Activated T-helper 1 cell treated with anti-CD3 and anti-CD28 coated beads, Interleukin-12 subunit alpha, Interleukin-12 subunit beta, Interleukin-2, Interleukin-4 antibody, amounts not matched to agents 30 ng/mL and 10 ng/mL and 1 ng/mL, durations not matched to agents 14 hours and 24 hours and 36 hours (primary cell): ENCODE measurements at places on chromosomes 7 and 10. TPM values are rescaled to one million over a fixed set of nuclear protein-coding genes. Genes with fewer than 3 reads are reported as not detected.

GRCh38 chr7:157337316-157338149 is 729 bp downstream of the DNAJB6 start:
- DNase-seq: peak; percentile 60

GRCh38 chr7:101673951-101674350 is 44.9 kb upstream of the MYL10 start:
- DNase-seq: no peak

DNA sequence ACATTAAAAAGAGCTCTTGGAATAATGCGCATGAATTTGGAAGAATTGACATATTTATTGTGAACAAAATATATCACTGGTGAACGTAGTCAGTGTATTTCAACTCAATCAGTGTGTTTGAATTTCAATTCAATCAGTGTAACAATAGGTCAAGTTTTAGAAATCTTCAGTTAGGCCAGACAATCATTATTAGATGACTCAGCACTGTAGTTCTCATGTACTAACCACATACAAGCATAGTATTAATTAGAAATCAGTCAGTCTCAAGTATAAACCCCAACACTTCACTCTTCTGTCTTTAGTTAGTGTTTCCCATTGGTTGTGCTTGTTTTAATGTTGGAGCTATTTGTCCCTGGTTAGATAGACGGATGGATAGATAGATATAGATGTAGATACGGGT is 1247.9 kb downstream of the NXPH1 start:
- no peak for DNase-seq

MMD2 gene
- not detected in 2 replicates for total RNA-seq

- no peak for DNase-seq
Observed at GRCh38 chr10:98422182-98422581, 7.2 kb upstream of the PYROXD2 start.

RALA gene
- total RNA-seq: 38.8 and 43.4 TPM in 2 replicates

DNA sequence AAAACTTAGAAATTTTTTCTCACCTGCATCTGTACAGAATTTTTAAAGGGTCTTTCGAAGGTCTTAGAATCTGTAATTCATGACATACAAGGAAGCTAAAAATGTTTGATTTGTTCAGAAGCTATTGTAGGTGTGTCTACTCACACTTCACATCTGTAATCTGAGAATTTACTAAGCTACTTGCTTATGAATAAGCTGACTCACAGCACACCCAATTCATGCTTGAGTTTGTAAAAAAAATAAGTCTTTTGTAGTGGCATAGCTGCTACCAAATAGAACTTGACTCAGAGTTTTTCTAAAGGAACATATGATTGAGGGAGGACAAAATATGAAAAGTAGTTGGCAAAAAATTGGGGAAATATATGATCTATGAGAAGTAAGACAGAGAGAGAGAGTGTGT is 12.7 kb upstream of the AGR2 start:
- no peak for DNase-seq

GRCh38 chr7:140327261-140327661 is 71.1 kb downstream of the SLC37A3 start:
- no peak for DNase-seq

GRCh38 chr10:76209135-76209534 is 777.7 kb downstream of the LRMDA start:
- no peak for DNase-seq
